Astrocyte of the cerebellum (primary cell): ENCODE measurements at places on chromosomes 3 and 15.

- DNase-seq = peak; percentile 86
Measured at GRCh38 chr3:146503461-146504202, 34.3 kb upstream of the PLSCR2 start.

DNA sequence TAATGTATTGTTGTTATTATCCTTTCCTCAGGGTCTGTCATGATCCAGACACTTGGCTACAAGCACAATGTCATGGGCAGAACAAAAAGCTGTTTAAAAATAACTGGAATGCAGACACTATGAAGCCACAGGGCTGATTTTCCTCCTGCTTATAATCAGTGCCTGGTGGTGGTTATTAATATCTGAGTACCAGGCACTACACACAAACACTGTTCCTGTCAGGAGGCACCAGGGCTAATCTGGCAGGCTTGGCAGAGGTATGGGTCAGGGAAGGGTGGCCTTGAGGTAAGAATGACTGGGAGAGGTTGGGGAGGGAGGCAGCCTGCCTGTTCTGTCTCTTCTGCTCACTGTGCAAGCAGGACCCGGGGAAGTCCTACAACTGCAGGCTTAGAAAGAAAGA lies 67.2 kb downstream of the WDR76 start:
- no peak for DNase-seq

GRCh38 chr15:95091444-95091843 lies 860.1 kb downstream of the MCTP2 start:
- DNase-seq = no peak

DNA sequence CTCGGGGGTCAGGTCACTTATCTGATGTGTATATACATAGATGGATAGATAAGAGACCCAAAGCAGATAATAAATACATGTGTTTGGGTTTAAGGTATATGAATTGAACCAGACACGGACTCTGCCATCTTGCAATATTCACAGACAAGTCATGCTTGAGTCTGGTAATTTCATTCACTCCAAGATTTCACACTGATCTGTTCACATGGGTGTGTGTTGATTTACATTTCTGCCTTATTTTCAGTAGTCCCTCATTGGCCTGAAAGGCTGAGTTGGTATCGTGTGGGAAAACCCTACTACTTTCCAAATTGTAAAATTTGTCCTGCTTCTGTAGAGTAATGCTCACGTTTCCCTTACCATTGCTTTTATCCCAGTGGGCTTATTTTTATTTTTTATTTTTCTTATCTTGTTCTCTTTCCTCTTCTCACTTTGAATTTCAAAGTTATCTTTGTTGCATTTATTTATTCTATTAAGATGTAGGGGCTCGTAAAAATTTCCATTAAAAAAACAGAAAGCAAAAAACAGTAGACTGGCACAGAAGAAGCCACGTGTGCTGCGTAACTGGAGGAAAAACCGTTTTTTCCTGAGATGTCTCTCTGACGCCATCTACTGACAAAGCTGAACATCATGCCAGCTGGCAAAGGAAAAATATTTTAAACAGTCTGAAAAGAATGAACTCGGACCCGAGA lies 10.8 kb upstream of the MFSD1 start:
- DNase-seq = no peak

DNA sequence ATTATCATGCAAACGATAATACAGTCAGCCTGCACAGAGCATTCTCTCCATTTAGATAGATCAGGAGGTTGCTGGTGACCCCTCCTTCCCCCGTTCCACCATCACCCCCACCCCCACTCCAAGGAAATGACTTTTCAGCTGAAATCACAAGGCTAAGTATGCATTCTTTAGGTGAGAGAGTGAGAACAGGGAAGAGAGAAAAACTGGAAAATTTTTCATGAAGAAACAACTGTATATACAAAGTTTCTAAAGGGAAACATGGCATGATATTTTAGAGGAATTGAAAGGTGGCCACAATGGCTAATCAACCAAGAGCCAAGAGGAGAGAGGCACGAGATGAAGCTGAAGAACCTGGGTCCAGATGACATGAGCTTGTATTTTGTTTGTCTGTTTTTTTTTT lies 22.2 kb downstream of the BCL2A1 start:
- no peak for DNase-seq

GRCh38 chr3:147409143-147410115 lies at the start of gene ZIC1:
ZIC1 (plus strand) TSS chr3:147409365; CDS start chr3:147410113, 748 bp downstream.
- peak; percentile 95 for DNase-seq

- DNase-seq = no peak
Measured at GRCh38 chr3:83500931-83501330, 1457.9 kb upstream of the CADM2 start.

- no peak for DNase-seq
Measured at GRCh38 chr3:56590814-56591213, 33.8 kb downstream of the CCDC66 start.

GRCh38 chr15:71538181-71538580 lies 272.2 kb upstream of the NR2E3 start:
- no peak for DNase-seq

- DNase-seq = no peak
Measured at GRCh38 chr3:180073561-180073960, 36.8 kb upstream of the PEX5L start.

DNA sequence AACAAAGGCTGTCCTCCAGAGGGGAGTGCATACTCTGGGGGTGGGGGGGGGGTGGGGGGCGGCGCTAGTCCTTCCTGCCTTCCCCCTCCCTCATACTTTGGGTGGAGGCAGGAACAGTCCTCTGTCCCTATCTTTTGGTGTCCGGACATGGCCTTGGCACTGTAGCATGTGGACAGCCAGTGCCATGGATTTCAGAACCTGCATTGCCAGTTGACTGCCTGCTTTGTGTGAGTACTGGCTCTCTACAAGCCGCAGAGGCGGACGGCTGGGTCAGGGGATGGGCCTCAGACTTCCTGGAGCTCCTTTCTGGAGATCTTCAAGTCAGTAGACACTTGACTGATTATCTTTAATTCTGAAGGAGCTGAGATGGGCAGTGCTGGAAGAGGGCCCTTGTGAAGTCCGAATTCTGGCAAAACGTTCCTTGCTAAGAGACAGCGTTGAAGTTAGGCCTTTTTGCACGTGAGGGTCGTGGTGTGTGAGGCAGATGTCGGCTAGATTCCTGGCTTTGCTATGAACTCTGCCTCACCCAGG lies 2.5 kb downstream of the CLDN11 start:
- DNase-seq = no peak

- DNase-seq = no peak
Measured at GRCh38 chr15:38059665-38060064, 125.2 kb downstream of the TMCO5A start.

- no peak for DNase-seq
Measured at GRCh38 chr3:2826453-2826852, 283.7 kb downstream of the IL5RA start.

- no peak for DNase-seq
Measured at GRCh38 chr3:52225452-52226228, at the start of gene TLR9. TLR9 (minus strand) TSS chr3:52225645; CDS start chr3:52225529, 116 bp downstream.

DNA sequence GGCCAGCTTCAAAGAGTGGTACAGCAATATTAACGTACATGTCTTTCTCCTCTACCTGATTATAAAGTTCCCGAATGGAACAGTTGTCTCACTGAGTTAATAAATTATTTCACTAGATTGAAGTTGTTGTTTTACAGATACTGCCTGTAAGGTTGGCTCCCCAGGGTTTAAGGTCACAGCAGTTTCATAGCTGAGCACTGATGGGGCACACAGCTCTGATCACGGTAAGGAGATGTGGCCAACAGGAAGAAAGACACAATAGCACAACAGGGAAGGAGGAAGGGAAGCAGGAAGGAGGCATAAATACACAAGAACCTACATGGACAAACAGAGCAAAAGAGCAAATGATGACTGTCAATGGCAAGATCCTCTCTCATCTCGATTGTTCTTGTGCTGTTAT lies 215.6 kb downstream of the WNT5A start:
- DNase-seq = no peak

DNA sequence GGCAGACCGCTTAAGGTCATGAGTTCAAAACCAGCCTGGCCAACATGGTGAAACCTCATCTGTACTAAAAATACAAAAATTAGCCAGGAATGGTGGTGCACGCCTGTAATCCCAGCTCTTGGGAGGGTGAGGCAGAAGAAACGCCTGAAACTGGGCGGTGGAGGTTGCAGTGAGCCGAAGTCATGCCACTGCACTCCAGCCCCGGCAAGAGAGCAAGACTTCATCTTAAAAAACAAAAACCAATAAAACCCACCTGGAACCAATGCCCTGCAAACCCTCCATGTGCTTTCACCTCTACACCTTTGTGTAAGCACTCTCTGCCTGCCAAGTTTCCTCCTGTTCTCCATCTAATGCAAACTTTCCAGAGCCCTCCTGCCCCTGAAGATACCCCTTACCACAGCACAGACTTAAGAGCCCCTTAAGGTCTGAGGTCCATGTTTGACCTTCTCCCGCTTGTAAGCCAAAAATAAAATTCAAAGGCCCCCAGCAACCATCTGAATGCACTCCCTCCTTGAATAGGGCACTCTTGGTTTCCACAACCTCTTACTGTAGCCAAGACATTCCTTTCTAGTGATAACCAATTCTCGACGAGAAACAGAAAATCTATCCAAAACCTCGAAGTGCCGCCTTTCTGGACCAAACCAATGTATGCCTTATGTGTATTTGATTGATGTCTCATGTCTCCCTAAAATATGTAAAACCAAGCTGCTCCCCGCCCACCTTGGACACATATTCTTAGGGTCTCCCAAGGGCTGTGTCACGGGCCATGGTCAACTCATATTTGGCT lies 3.0 kb downstream of the RPL32 start:
- no peak for DNase-seq

DNA sequence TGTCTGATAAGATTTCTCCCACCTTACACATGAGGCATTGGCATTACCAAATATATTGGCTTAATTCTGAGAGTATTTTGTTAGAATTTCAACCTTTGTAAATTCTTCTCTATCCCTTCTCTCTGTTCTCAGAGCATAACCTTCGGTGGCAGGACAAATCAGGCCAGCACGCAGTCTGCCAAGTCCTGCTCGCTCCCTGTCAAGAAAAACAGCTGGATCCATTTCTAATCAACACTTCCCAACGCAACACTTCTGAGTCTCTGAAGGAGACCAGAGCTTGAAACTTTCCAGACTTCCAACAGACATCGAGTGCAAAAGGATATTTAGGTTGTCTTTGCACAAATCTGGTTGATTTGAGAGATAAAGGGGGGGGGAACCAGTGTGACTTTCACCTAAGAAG lies 125.7 kb downstream of the SV2B start:
- no peak for DNase-seq

GRCh38 chr3:156816091-156816793 lies 9.9 kb upstream of the LEKR1 start:
- no peak for DNase-seq

- no peak for DNase-seq
Measured at GRCh38 chr15:100862162-100862561, 17.5 kb upstream of the ALDH1A3 start.

DNA sequence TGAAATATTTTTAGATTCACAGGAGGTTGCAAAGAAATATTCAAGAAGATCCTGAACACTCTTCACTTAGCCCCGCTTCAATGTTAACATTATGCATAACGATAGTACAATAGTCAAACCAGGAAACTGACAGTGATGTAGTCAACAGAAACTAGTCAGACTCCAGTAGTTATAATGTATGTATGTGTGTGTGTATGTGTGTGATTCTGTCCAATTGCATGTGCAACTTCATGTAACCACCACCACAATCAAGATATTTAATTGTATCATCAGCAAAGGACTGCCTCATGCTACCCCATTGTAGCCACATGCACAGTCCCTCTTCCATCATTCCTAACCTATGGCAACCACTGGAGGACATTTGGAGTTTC lies 77.9 kb downstream of the APBA2 start:
- DNase-seq = no peak

DNA sequence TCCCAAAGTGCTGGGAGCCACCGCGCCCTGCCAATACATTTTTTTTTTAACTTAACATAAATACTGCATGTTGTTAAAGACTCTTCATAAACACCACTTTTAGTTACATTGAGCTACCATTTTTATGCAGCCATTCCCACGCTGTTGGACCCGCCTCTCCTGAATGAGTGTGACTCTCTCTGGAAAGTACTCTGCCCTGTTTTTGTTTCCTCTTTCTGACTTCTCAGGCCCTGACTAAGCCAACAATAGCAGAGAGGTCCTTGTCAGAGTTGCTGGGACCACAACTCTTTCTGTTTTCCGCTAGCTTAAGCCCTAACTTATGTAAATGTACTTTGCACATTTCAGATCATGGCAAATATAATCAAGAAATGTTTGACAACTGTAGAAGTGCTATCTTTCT lies 35.2 kb downstream of the PARP15 start:
- no peak for DNase-seq

DNA sequence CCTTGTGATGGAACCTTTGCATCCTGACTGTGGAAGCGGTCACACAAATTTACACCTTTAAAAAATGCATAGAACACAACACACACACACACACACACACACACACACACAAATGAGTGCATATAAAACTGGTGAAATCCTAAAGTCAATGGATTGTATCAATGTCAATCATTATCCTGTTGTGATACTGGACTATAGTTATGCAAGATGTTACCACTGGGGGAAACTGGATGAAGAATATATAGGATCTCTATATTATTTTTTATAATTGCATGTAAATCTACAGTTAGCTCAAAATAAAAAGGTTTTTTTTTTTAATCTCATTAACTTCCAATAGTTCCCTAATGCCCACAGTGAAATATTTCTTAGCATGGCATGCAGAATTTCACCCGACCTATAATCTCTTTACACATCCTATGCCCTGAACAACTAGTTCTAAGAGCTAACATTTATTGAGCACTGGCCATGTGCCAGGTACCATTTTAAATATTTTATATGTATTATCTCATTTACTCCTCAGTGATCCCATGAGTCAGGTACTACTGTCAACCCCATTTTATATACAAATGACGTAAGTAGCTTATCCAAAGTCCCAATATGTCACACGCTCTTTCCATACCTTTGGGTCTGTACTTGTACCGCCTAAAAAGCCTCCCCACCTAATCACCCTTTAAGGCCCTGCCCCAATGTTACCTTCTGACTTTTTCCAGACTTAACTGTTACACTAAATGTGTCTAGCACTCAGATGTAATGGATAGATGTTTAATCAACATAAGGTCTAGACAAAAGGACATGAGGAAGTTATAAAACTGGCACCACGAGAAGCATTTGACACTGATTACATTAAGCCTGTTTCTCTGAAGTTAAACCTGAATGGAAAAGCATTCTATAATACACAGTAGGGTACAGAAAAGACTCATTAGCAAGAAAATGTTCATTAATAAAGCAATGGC lies 5.5 kb downstream of the ABCC5 start:
- DNase-seq = no peak

GRCh38 chr15:80289528-80290495 lies 37.8 kb upstream of the CTXND1 start:
- no peak for DNase-seq

DNA sequence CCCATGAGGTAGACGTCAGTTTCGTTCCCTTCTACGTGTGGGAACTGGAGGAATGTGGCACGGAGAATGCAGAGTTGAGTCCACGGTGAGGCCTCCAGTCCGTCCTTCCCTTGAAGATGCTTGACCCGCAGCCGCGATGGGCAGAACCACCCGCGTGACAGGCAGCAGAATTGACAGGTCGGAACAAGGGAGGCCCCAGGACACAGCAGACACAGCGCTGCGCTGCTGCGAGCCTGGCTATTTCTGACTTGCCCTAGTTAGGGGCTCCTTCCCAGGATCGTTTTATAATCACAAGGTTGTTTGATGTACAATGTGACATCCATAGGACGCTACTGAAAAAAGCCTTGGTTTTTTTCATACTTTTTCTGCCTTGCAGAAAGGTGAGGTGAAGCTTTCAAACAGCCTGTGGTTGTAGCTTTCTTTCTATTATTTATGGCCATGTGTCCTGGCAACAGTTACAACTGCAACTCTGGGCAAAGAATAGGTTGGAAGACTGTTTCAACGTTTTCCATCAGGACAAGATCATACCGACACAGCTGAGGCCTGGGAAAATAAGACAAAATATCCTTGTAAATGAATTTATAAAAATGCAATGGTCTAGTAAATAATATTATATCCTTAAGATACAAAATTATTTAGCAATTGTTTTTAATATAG lies 9.6 kb upstream of the TMEM41A start:
- DNase-seq = no peak
